ENCODE measurements at places on chromosomes 5 and 9. TPM values are rescaled to one million over a fixed set of nuclear protein-coding genes. Genes with fewer than 3 reads are reported as not detected.

KCTD16 gene
- total RNA-seq: 0.89 TPM

SHISAL2B gene
- not detected for total RNA-seq

TMEM215 gene
- not detected for total RNA-seq

DNA sequence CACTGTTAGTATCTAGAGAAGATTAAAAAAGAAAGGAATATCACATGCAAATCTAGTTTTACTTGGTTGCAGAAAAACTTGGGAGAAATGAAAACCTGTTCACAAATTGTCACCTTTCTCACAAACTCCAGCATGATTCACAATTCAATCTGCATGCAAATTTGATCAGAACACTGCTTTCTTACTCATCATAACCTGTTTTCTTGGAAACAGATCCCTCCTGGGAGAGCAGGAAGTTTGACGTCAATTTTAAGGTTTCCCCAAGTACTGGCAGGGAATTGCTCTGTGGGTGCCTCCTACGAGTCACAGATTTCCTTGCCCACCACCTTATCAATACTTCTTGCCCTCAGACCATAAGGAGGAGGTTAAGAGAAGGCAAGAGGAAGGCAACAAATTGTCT, 30.2 kb upstream of the HTR4 start:
- no peak for DNase-seq

- peak; percentile 15 for DNase-seq
Measured at GRCh38 chr9:109114670-109115069, 5.1 kb downstream of the TMEM245 start.

DNA sequence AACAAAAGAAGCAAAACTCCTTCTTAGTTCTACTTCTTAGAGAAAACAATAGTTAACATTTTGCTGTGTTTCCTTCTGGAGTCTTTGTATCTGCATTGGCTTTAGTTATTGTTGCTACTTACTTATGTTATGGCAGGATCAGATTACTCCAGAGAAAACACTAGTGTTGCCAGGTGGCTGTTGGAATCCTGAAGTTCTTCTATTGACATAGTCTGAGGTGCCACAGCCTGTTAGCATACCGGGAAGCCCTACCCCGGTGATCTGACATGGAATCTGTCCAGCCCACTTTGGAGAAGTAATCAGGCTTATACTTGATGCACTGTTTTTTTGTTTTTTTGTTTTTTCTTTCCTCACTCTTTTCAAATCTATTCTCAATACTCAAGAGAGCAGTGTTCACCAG, 68.5 kb upstream of the CEP78 start:
- no peak for DNase-seq

Measured in A172 (cell line).